ENCODE measurements at places on chromosomes 3 and 15.

GRCh38 chr3:143998266-143998665 is 26.6 kb downstream of the DIPK2A start:
- peak; percentile 22 for DNase-seq

- no peak for DNase-seq
These were observed 1.0 kb downstream of the H1-8 start for GRCh38 chr3:129543999-129544398.

- no peak for DNase-seq
These were observed 75.4 kb upstream of the PLAAT1 start for GRCh38 chr3:193165431-193166120.

DNA sequence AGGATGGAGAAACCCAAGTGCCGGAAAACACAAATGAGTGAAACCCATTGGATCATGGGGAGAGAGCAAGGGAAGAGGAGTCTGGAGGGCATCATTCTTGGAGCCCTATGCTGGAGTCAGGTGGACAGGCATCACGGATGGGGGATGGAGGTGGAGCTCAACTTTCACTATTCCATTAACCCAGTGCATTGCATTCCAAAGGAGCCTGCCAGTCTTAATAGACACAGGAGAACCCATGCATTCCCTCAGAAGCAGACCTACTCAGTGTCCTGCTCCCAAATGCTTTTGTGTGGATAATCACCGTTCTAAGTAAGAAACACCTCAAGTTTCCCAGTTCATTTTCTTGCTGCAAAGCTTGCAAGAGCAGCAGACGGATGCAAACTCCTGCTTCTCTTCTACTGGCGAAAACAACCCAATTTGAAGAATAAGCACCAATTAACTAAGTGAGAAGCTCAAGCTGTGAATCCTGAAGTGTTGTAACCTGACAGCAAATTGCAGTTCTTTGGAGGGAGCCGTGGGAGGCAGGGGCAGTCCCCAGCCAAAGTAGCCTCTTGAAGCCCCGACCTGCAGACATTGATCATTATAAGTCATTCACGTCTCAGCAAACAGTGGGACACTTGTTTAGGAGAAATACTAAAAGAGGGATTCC is 25.3 kb downstream of the SEMA5B start:
- no peak for DNase-seq

DNA sequence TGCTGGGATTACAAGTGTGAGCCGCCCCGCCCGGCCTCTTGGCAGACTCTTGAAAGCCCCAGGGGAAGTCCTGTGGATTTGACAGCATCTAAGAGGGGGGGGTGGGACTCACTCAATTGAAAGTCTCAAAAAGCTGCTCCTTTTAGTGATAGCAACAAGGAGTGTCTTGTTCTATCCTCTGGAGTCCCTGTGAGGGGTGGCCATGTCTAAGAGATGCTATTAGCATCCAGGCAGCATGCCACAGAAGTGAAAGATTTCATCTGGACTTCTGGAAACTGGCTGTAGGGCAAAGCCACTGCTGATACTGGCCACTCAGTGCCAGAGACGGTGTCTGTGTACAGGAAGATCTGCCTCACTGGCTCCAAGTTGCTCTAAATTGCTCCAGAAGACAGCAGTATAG is 74.0 kb downstream of the DHX36 start:
- no peak for DNase-seq

DNA sequence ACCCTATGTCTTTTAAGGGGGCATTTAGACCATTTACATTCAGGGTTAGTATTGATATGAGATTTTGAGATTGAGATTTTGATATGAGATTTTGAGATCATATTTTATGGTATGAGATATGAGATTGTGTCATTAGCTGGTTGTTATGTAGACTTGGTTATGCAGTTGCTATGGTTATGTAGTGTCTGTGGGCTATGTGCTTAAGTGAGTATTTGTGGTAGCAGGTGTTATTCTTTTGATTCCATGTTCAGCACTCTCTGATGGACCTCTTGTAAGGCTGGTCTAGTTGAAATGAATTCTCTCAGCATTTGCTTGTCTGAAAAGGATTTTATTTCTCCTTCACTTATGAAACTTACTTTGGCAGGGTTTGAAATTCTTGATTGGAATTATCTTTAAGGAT is 225.4 kb downstream of the SATB1 start:
- DNase-seq: no peak

DNA sequence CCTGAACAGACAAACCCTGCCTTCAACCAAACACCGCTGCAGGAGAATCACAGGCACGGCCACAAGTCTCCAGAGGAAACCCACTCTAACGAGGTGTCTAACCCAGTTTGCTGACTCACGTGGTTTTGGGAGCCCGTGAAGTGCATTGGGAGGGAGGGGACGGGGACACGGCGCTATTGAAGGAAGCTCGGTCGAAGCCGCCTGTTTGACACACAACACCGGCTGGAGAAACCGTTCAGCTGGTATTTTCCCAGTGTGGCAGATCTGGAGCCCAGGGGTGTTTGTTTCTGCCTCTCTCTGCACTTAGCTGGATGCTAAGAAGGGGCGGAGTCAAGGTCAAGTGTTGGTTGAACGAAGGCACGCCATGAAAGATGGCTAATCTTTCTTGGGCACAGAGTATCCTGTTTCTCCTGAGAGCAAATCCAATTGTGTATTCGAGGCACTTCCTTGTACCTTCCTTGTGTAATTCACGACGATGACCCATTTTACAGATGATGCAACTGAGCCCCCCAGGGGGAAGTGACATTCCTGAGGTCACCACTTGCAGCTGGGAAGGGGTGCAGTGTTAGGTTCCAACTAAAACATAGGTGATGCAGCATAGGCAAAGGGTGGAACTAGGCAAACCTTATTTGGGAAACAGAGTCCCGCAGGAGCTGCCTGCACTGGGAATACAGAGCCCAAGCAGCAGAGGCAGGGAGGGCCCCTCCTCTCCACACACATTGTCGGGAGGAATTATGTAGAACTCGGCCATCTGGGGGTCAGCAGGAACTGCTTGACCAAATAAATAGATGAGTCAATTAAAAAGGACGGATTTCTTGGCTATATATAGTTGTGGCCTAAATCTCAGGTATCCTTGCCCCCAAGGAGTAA is 22.5 kb downstream of the SLC6A6 start:
- peak; percentile 69 for DNase-seq

- DNase-seq: no peak
These were observed 4.9 kb upstream of the ALAS1 start for GRCh38 chr3:52193065-52193464.

DNA sequence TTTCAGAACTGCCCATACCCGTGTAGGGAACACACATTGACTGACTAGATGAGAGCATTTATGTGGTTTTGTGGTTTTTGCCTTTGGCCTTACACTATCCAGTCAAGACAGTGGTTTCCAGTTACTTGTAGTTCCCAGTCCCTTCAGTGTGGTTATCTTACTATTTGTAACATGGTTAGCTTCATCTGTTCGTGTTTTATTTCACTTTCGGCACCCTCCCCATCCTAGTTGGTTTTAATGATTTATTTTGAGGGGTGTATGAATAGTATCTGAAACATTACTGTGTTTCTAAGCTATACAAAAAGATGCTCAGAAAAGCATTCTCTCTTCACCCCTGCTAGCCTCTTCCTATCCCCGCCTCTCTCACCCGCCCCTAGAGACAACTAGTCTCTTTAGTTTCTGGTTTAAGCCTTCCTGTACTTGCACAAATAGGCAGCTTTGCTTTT is 14.1 kb downstream of the LYSMD4 start:
- DNase-seq: no peak

Data from CD4-positive, alpha-beta T cell treated with Interleukin-17A for 1 hour (primary cell).